ENCODE measurements at places on chromosomes 6 and 20. TPM values are rescaled to one million over a fixed set of nuclear protein-coding genes. Genes with fewer than 3 reads are reported as not detected.

The PMEPA1 gene
- total RNA-seq: 0.51 TPM

The ZNF451 gene
- total RNA-seq: 39.3 TPM

The COL12A1 gene
- total RNA-seq: 1.4 TPM

The DCDC2 gene
- not detected for total RNA-seq

The C20orf141 gene
- not detected for total RNA-seq

The WFDC5 gene
- total RNA-seq: not detected

The GPX5 gene
- not detected for total RNA-seq

The COX4I2 gene
- total RNA-seq: not detected

The TREM2 gene
- total RNA-seq: not detected

The KCNK15 gene
- not detected for total RNA-seq

The C6orf163 gene
- total RNA-seq: 0.26 TPM

The OARD1 gene
- total RNA-seq: 6.7 TPM

The SMLR1 gene
- total RNA-seq: not detected

The SPATA2 gene
- total RNA-seq: 1.0 TPM

The RAET1L gene
- total RNA-seq: not detected

The KIF6 gene
- 0.13 TPM for total RNA-seq

The MTCH1 gene
- 239 TPM for total RNA-seq

The AAR2 gene
- total RNA-seq: 20.0 TPM

The TAGAP gene
- under 0.01 TPM for total RNA-seq

The GSTA3 gene
- total RNA-seq: not detected

The ADGB gene
- total RNA-seq: not detected

The AARS2 gene
- total RNA-seq: 12.6 TPM

The CLIC5 gene
- total RNA-seq: under 0.01 TPM

The NR2E1 gene
- not detected for total RNA-seq

The ELOVL4 gene
- total RNA-seq: 0.13 TPM

The EEF1E1 gene
- total RNA-seq: 37.2 TPM

The NKX2-4 gene
- total RNA-seq: not detected

The SIM1 gene
- total RNA-seq: not detected

The BTN1A1 gene
- not detected for total RNA-seq

The DEF6 gene
- total RNA-seq: 0.51 TPM

The XKR7 gene
- not detected for total RNA-seq

The PABPC1L gene
- total RNA-seq: 0.64 TPM

The TRIM15 gene
- total RNA-seq: not detected

The PERP gene
- total RNA-seq: 32.0 TPM

The SRMS gene
- not detected for total RNA-seq

The MYO6 gene
- total RNA-seq: 26.7 TPM

The MATN4 gene
- under 0.01 TPM for total RNA-seq

The DEFB132 gene
- not detected for total RNA-seq

The FLRT3 gene
- total RNA-seq: 0.90 TPM

The PROKR2 gene
- not detected for total RNA-seq

The ADGRG6 gene
- total RNA-seq: 3.3 TPM

The FAM83C gene
- not detected for total RNA-seq

The HLA-DOA gene
- total RNA-seq: not detected

The ZFP57 gene
- total RNA-seq: 0.51 TPM

The C20orf144 gene
- under 0.01 TPM for total RNA-seq

The PRICKLE4 gene
- total RNA-seq: 6.4 TPM

The ACAT2 gene
- 32.7 TPM for total RNA-seq

The DLL1 gene
- total RNA-seq: 2.6 TPM

The MCCD1 gene
- total RNA-seq: not detected

The ATXN1 gene
- total RNA-seq: 9.1 TPM

The BMP6 gene
- 72.8 TPM for total RNA-seq

The RBL1 gene
- total RNA-seq: 7.1 TPM

The DUSP15 gene
- total RNA-seq: 0.26 TPM

Measured in dermis microvascular lymphatic vessel endothelial cell (primary cell).